ENCODE measurements at places on chromosomes 5 and 9.
A peak's percentile ranks its signal among the peaks of the same experiment; 100 is the strongest.

DNA sequence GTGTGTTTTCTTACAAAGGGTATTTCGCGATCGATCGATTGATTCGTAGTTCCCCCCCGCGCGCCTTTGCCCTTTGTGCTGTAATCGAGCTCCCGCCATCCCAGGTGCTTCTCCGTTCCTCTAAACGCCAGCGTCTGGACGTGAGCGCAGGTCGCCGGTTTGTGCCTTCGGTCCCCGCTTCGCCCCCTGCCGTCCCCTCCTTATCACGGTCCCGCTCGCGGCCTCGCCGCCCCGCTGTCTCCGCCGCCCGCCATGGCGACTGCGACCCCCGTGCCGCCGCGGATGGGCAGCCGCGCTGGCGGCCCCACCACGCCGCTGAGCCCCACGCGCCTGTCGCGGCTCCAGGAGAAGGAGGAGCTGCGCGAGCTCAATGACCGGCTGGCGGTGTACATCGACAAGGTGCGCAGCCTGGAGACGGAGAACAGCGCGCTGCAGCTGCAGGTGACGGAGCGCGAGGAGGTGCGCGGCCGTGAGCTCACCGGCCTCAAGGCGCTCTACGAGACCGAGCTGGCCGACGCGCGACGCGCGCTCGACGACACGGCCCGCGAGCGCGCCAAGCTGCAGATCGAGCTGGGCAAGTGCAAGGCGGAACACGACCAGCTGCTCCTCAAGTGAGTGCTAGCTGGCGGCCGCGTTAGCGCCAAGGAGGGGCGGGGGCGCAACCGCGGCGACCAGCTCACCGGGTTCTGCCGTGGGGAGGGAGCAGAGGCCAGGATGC, 480 bp downstream of the LMNB1 start:
- peak; percentile 72 for DNase-seq

DNA sequence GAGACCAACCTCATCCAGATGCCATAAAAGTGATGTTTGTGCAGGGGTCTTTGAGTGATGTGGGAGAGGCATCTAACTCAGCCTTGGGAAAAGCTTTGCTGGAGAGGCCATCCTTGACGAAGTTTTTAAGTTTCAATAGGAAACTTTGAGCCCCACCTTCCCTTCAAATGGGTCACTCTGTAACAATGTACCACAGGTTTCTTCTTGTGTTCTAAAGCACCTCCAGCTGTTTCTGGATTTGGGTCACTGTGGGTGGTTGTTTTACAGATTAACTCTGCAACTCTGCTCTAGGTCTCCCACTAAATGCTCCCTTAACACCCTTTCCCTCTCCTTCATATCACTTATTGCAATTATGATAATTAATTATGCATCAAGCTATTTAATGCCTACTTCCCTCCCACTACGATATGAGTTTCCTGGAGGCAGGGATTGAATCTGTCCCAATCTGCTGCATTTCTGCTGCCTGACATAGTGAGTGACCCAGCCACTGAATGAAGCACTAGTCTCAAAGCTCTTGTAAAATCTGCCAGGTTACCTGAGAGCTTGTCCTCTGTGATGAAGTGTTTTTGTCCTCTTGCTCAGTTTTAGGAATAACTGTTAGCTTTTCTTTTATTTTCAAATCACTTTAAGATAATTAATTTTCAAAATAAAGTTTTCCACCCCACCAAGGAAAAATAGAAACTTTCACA, 60.5 kb upstream of the PUM3 start:
- no peak for DNase-seq

DNA sequence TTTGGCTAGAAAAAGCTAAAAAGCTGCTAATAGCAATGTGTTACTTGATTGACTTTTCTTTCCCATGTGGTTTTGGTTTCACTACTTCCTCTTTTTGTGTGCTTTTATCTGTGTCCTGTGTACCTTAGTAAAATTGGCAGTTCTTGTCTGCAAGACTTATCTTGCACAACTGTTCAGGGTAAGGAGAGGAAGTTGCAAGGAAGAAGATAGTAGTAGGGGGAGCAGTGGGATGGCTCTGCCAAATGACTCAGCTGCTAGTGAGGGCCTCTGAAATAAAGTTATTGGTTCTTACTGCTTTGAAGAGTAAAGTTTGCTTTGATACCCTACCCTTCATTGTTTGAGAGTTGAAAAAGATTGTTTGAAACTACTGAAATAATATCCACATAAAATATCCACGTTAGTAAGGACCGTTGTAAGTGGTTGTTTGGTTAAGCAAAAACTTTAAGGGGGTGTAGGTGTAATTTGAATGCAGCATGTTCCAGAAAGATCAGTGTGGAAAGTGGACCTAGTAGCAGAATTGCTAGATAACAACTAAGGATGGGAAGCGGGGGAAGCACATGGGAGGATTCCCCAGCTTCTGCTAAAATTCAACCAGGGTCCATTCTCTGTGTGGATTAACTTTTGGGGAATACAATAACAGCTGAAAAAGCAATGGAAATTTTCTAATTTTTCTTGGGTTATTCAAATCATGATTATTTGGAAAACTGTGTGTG, 123.5 kb downstream of the SCAMP1 start:
- no peak for DNase-seq

GRCh38 chr5:176548967-176549444, at the start of gene CDHR2:
Gene CDHR2, plus strand, starts transcription at chr5:176549342. Its CDS starts 16,011 bp downstream, at chr5:176565353.
- no peak for DNase-seq

- no peak for DNase-seq
These were observed 29.8 kb upstream of the BNIP1 start for GRCh38 chr5:173114536-173114935.

DNA sequence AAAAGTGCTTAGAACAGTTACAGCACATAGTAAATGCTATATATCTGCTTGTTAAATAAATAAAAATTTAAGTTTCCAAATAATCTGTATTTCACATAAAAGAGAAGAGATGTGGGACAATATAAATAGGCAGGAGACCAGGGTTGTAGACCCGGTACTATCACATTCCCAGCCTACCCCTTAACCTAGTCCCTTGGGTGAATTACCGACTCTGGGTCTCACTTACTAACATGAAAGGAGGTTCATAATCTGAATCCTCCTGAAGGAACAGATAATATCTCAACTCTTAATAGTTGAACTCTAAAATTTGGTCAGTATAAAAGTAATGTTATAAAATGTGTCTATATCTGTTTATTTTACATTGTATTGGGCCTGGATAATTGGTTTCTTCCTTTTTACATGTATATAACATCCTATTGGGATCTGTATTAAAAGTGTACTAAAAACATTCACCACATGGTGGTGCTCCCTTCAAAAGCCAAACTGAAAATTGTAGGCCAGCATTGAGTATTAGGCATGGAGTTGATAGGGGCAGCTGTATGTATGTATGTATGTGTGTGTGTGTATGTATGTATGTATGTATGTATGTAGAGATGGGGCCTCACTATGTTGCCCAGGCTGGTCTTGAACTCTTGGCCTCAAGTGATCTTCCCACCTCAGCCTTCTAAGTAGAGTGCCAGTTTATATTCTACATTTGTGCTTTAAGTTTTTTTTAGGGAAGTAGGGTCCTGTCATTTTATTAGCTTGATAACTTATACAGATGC, 64.2 kb upstream of the ABL1 start:
- DNase-seq: peak; percentile 18

DNA sequence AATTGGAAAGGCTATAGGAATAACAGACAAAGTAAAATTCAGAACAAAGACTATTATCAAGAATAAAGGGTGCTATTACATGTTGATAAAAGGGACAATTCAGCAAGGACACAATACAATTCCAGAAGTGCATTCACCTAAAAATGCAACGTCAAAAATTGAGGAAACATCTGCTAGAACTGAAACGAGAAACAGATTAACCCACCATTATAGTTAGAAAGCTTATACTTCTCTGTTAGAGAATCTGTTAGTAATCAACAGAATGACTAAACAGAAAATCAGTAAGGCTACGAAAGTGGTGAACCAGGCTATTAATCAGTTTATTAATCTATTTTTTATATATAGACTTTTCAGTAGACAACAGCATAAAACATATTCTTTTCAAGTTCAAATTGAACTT, 14.8 kb downstream of the FCN1 start:
- DNase-seq: no peak

GRCh38 chr9:71921190-71921814, 9.9 kb downstream of the C9orf85 start:
- DNase-seq: no peak

GRCh38 chr9:93810028-93810971, 144.9 kb downstream of the BARX1 start:
- no peak for DNase-seq

Data from activated T-cell treated with anti-CD3 and anti-CD28 coated beads, Interleukin-2, amount 50 U/mL, for 72 hours (primary cell).